ENCODE measurements at places on chromosomes 7 and 10.

GRCh38 chr7:95715274-95715673 is 57.1 kb upstream of the DYNC1I1 start:
- DNase-seq: no peak

DNA sequence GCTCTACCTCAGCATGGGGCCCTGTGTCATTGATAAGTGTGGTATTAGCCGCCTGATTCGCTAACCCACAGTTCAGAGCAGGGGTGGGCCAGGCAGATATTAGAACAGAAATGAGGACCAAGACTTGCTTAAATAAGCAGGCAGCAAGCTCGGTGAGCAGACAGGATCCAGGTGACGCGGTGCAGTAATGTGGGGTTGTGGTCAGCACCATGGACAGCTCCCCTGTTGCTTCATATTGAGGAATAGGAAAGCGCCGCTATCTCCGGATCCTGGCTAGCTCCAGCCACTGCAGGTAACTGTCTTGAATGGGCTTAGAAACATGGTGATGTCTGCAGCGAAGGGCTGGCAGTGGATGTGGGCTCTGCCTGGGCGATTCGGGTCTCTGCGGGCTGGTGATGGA is 51.3 kb upstream of the GPR26 start:
- peak; percentile 1 for DNase-seq

- DNase-seq: no peak
Observed at GRCh38 chr10:129194181-129194870, 272.7 kb upstream of the MGMT start.

- no peak for DNase-seq
Observed at GRCh38 chr7:24241206-24241605, 42.8 kb upstream of the NPY start.

GRCh38 chr7:37054624-37055241 is 330.4 kb upstream of the AOAH start:
- DNase-seq: no peak

Data from stimulated activated naive CD4-positive, alpha-beta T cell treated with Interleukin-2 at 50 U/mL for 16 hours (primary cell).